CD4-positive, CD25-positive, alpha-beta regulatory T cell (primary cell): ENCODE measurements at places on chromosomes 16 and 17.
A peak's percentile ranks its signal among the peaks of the same experiment; 100 is the strongest.

GRCh38 chr17:76461765-76462555 is 5.4 kb upstream of the AANAT start:
- no peaks in the 10 kb centered on the region for H3K36me3 ChIP-seq
- no peaks in the 10 kb centered on the region for H3K4me1 ChIP-seq
- DNase-seq, result no peak
- no peaks in the 10 kb centered on the region for H3K27me3 ChIP-seq
- H3K4me3 ChIP-seq, result no peak overlapping the region

- no peak overlapping the region for H3K4me3 ChIP-seq
- no peak overlapping the region for H3K27ac ChIP-seq
- H3K27me3 ChIP-seq, result peaks cover 4% of the 10 kb centered on the region
- H3K4me1 ChIP-seq, result no peaks in the 10 kb centered on the region
- H3K36me3 ChIP-seq, result no peaks in the 10 kb centered on the region
Measured at GRCh38 chr17:5800131-5800530, 215.8 kb upstream of the NLRP1 start.

- no peak overlapping the region for H3K27ac ChIP-seq
- H3K36me3 ChIP-seq, result no peaks in the 10 kb centered on the region
- H3K27me3 ChIP-seq, result no peaks in the 10 kb centered on the region
- no peak for DNase-seq
- no peak overlapping the region for H3K4me3 ChIP-seq
Measured at GRCh38 chr16:62137996-62138395, 101.8 kb upstream of the CDH8 start.

DNA sequence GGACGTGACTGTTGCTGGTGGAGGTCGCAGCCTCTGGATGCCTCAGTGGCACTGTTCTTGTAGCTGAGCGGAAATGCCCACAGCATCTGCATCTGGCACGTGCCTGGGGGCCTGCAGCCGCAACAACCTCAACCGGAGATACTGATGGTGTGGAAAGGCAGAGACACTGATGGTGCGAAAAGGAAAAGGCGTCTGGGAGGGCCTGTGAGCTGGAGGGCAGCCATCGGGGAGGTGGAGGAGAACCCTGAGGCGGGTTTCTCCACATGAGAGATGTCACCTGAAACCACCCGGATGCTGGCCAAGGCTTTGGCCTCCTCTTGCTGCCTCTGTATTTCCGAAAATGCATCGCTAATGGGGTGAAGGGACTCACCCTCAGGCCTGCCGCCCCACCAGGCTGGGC is 284.8 kb upstream of the WSB1 start:
- no peaks in the 10 kb centered on the region for H3K27me3 ChIP-seq
- no peaks in the 10 kb centered on the region for H3K36me3 ChIP-seq
- no peak overlapping the region for H3K4me3 ChIP-seq
- DNase-seq, result no peak

DNA sequence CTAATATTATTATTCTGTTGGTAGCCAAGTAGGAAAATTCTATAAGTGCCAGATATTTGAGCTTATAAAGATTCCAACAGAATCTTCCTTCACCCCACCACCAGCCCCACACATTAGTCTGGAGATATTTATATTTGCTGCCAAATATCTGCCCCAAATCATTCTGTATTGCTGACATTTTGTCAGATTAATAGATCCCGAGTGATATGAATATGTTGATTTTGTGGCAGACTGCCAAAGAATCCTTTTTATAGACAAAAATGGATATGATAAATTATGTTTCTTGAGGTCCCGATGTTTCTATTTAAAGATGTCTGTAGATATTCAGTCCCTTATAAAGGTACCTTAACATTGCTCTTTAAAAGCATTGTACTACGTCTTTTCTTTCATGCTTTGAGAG is 162.2 kb upstream of the KCNJ16 start:
- no peak for DNase-seq
- H3K27ac ChIP-seq, result no peak overlapping the region
- no peaks in the 10 kb centered on the region for H3K27me3 ChIP-seq

DNA sequence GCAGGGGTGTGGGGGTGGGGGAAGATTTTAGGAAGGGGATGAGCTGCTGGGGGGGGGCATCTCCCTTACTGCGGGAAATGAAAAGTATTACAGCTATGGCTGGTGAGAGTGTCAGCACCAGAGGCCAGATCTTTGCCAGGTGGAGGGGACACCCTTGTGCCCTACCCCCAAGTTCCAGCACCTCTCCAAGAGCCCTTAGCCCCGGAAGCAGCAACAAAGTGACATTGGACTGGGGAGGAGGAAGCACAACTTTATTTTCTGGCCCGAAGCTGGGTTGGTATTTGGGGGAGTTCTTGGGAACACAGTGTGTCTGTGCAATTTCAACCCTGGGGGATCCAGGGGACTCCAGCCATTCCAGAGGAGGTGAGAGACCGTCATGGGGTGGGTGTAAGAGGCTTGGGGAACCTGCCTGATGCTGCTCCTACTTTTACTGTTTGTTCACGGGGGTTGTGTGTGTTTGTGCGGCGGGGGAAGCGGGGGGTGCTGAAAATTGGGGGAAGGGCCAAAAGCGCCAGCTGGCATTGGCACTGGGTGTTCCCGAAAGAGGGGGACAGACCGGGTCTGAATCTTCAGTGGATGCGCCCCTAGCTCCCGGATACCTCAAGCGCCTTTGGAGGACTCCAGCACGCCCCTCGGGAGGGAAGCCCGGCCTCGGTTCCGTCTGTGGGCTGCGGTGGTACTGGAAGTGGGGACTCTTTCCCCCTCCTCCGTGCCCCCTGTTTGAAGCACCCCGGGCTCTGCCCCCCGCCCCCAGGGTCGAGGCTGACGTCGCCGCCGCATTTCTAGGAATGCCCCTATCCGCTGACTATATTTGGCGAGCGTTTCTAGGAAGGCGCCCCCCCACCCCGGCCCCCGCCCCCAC is 230.3 kb downstream of the MRTFB start:
- peaks cover 26% of the 10 kb centered on the region for H3K4me1 ChIP-seq
- no peak overlapping the region for H3K4me3 ChIP-seq
- H3K27me3 ChIP-seq, result peaks cover 2% of the 10 kb centered on the region
- H3K36me3 ChIP-seq, result no peaks in the 10 kb centered on the region
- H3K27ac ChIP-seq, result no peak overlapping the region
- no peak for DNase-seq

- no peaks in the 10 kb centered on the region for H3K36me3 ChIP-seq
- no peaks in the 10 kb centered on the region for H3K4me1 ChIP-seq
- no peak overlapping the region for H3K4me3 ChIP-seq
Measured at GRCh38 chr16:14164916-14165662, 94.0 kb downstream of the MRTFB start.

GRCh38 chr16:86383488-86384262 is 126.7 kb upstream of the FOXF1 start:
- no peaks in the 10 kb centered on the region for H3K27me3 ChIP-seq
- no peak for DNase-seq
- no peaks in the 10 kb centered on the region for H3K36me3 ChIP-seq
- H3K27ac ChIP-seq, result no peak overlapping the region
- no peaks in the 10 kb centered on the region for H3K4me1 ChIP-seq
- H3K4me3 ChIP-seq, result no peak overlapping the region

GRCh38 chr16:5032748-5033167 is 977 bp downstream of the NAGPA start:
- H3K4me1 ChIP-seq, result peaks cover 20% of the 10 kb centered on the region
- H3K27ac ChIP-seq, result no peak overlapping the region
- H3K36me3 ChIP-seq, result peaks cover 4% of the 10 kb centered on the region
- no peak for DNase-seq

- no peak overlapping the region for H3K27ac ChIP-seq
- H3K4me1 ChIP-seq, result peaks cover 10% of the 10 kb centered on the region
- no peak for DNase-seq
- H3K36me3 ChIP-seq, result no peaks in the 10 kb centered on the region
- H3K4me3 ChIP-seq, result no peak overlapping the region
Measured at GRCh38 chr17:19538095-19539039, 4.7 kb downstream of the SLC47A1 start.

GRCh38 chr17:58694302-58694701 is 1.9 kb downstream of the RAD51C start:
- peaks cover 18% of the 10 kb centered on the region for H3K4me1 ChIP-seq
- H3K4me3 ChIP-seq, result peak overlapping the region; percentile 96
- no peak for DNase-seq
- peaks cover 5% of the 10 kb centered on the region for H3K36me3 ChIP-seq
- H3K27me3 ChIP-seq, result no peaks in the 10 kb centered on the region
- no peak overlapping the region for H3K27ac ChIP-seq
